Thyroid gland (tissue), 4 donors: ENCODE measurements at places on chromosomes 5 and 9. TPM values are rescaled to one million over a fixed set of nuclear protein-coding genes. Genes with fewer than 3 reads are reported as not detected.

Gene GRIA1
- 0.21 TPM for total RNA-seq

Gene SLC25A2
- total RNA-seq, result not detected

Gene LECT2
- not detected for total RNA-seq

Gene FUBP3
- total RNA-seq, result 71.7 TPM

Gene GPX3
- total RNA-seq, result 12,549 TPM

Gene CMYA5
- total RNA-seq, result 24.5 TPM

Gene PITX1
- total RNA-seq, result 0.44 TPM

Gene OR1Q1
- total RNA-seq, result not detected

Gene CD74
- 508 TPM for total RNA-seq

Gene GNA14
- total RNA-seq, result 13.9 TPM

Gene NOXA1
- total RNA-seq, result 6.4 TPM

Gene VCAN
- total RNA-seq, result 47.6 TPM

Gene SLIT3
- 58.0 TPM for total RNA-seq
